ENCODE measurements at places on chromosomes 12 and 14. TPM values are rescaled to one million over a fixed set of nuclear protein-coding genes. Genes with fewer than 3 reads are reported as not detected.

DNA sequence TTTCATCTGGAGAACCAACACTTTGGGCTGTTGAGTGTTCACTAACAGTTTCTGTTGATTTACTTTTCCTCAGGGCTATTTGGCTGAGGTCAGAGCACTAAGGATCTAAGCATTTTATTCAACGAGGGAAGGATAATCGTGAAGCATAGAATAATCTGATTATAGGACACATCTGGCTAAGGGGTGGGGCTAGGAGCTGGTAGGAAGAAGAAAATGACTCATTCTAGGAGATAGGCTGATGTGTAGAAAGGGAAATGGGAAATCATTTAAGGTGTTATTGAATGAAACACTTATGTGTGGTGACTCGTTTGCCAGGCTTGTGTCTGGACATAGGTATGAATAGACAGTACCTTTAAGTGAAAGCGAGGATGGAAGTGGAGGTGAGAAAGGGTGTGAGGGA lies 167.2 kb downstream of the ETNK1 start:
- no peak for DNase-seq

DNA sequence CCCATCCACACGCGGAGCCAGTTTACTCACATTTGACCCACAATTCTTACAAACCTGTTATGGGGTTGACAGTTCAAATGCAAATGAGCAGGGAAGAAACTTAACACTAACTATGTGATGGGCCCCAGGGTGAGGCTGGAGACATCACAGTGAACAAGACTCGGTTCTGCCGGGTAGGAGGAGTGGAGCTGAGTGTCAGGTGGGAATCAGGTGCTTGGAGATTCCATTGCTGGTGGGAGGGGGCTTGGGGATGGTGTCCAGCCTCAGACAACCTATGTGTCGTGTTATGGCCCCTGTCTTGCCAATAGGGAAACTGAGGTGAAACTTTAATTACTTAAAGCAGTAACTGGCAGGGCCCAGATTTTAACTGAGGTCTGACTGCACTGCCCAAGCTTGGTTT lies 41.9 kb downstream of the BEGAIN start:
- DNase-seq = no peak

DNA sequence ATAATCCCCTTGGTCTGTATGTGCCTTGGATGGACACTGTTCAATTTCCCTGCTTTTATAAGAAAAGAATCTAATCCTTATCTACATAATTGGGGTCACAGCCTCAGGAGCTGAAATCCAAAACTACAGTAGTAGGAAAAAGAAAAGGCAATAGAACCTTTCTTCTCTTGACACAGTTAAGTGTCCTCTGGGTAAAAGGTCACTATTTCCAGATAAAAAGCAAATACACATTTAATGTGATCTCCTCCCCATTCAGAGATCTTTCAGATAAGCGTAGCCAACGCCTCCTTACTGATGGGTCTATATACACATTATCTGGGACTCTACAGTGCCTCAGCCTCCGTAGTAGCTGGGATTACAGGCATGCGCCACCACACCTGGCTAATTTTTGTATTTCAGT lies 73.4 kb downstream of the CLIP1 start:
- no peak for DNase-seq

The PLEKHG7 gene
- total RNA-seq = not detected

The LTBR gene
- 34.5 TPM for total RNA-seq
